ENCODE measurements at places on chromosomes 4 and X.

GRCh38 chrX:118474586-118474985 is 21.0 kb upstream of the DOCK11 start:
- no peak for DNase-seq

DNA sequence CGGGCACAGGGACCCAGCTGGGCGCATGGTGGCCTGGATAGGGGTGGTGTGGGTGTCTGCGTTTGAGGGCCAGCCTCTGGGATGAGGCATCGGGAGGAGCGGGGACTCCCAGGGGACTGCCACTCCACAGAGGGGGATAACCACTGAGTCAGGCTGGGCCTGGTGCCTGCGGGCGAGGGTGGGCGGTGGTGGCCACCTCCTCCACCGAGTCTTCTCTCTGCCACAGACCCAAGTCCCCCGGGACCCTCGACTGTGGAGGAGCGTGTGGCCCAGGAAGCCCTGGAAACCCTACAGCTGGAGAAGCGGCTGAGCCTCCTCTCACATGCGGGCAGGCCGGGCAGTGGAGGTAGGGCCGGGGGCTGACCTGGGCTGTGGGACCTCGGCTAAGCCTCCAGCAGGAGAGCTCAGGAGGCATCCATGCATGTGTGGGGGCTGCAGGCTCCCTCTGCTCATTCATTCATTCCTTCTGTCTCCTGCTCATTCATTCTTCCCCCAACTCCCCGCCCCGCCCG is 26.4 kb downstream of the DOK7 start:
- no peak for DNase-seq

- DNase-seq = no peak
These were observed 121.1 kb downstream of the MGST2 start for GRCh38 chr4:139786494-139787354.

DNA sequence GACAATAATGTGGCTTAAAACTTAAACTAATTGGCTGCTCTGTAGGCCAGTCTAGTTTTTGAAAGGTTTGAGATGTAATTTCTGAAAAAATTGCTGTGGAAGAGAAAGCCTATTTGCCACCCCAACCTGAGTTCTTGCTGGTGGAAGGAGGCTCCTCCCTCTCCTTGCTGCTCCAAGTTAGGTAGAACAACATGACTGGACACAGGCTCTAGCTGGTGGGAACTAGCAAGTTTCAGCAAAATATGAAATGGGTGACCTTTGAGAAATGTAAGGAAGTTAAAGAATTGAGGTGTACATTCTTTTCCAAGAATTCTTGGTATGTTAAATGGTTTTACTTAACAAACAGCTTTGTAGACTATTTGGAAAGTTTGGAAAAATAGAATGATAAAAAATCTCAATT is 8.0 kb downstream of the RPL34 start:
- no peak for DNase-seq

DNA sequence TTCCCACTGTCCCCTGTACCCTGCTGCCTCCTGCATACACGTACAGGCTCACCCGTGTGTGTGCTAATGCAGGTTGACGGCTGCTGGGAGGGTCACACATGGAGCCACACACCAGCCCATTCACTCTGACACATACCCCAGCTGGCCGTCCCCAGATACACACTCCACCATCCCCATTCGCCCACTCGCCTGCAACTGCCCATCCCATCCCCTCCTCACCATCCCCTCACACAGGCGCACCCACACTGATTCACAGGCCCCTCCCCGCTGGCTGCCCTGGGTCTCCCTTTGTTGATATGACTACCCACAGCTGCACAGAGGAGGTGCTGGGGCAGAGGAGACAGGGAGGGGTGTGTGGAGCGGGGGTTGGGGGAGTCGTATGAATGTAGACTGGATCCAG is 25.7 kb downstream of the PJA1 start:
- no peak for DNase-seq

DNA sequence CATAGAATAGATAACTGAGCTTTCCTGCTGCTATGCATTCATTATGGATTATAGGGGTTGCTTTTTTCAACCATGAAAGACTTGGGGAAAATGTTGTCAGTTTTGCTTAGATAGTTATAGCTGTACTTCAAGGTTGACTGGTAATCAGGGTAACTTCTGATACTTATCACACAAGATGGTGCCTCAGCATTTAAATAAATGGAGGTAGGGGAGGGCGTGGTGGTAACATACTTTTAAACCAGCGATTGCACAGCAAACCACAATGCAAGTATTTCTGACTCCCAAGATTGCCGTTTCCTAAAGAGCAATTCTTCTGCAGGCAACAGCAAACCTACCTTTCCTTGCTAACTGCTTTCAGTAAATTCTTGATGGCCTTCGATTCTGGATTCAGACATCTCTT is 1.3 kb downstream of the CXCL10 start:
- DNase-seq = no peak

All from central memory CD8-positive, alpha-beta T cell (primary cell).